ENCODE measurements at places on chromosomes 5 and 9.

DNA sequence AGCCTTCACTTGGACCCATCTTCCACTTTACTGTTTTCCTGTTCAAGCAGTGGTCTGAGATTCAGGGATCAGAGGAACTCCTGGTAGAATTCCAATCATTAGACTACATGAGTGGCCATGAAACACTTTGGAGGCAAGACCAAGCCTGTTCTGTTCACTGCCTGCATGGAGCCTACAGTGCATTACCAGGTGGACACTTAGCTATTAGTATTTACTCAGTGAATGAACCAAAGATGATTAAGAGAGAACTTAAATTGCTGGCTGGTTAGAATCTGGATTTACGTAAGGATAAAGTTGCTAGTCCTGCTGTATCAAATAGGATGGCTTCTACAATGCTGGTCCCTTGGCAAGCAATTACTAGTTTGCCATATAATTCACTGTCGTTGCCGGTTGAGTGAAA is 245.5 kb downstream of the ARRDC3 start:
- DNase-seq, result no peak

GRCh38 chr5:167442922-167443321 is 848.5 kb upstream of the WWC1 start:
- DNase-seq, result no peak

GRCh38 chr5:75608870-75609269 is 2.4 kb upstream of the ANKDD1B start:
- DNase-seq, result no peak

GRCh38 chr5:124519396-124519795 is 227.0 kb downstream of the ZNF608 start:
- DNase-seq, result peak; percentile 62

- no peak for DNase-seq
Measured at GRCh38 chr9:129876815-129877214, 41.6 kb downstream of the USP20 start.

DNA sequence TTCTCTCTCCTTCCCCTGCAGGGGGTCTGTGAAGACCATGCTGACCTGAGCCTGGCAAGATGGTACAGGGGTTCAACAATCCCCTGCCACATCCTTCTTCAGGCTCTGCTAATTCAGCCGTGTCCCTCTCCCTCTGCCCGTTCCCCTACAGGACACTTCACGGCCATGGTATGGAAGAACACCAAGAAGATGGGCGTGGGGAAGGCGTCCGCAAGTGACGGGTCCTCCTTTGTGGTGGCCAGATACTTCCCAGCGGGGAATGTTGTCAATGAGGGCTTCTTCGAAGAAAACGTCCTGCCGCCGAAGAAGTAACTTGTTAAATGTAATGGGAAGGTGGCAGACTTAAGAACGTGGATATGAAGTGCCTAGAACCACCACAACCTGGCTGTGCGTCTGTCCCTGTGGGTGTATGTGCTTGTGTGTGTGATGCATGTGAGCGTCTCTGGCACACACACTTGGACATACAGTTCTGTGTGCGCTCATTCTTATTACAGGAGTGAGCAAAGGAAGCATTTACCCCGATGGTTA is 6.9 kb upstream of the CCIN start:
- DNase-seq, result no peak

- no peak for DNase-seq
Measured at GRCh38 chr9:87333802-87334201, 163.9 kb upstream of the DAPK1 start.

- peak; percentile 58 for DNase-seq
Measured at GRCh38 chr5:11384441-11385250, 519.6 kb downstream of the CTNND2 start.

DNA sequence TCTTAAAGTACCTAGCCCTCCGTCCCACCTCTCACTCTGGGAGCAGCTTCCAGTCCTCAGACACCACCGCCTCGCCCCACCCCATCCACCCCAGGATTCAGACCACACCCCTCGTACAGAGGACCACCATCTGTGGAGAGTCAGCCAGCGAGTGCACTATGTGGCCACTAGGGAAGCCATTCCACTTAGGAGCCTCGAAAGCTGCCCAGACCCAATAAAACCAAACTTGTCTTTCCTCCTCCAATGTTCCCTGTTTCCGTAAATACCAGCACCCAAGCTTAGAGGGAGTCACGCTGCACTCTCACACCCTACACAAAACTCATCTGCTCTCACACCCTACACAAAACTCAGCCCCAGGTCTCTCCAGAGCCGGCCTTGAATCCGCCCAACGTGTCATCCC is 1.9 kb downstream of the GCNT4 start:
- no peak for DNase-seq

- DNase-seq, result no peak
Measured at GRCh38 chr5:127754259-127754658, 51.1 kb downstream of the CCDC192 start.

- no peak for DNase-seq
Measured at GRCh38 chr5:175800656-175801081, 70.7 kb upstream of the CPLX2 start.

Data from dorsolateral prefrontal cortex (tissue), 122 donors.